Fibroblast of villous mesenchyme (primary cell): ENCODE measurements at places on chromosomes 16 and 17. TPM values are rescaled to one million over a fixed set of nuclear protein-coding genes. Genes with fewer than 3 reads are reported as not detected.

The ARL6IP1 gene
- 161 and 369 TPM in 2 replicates for total RNA-seq

The KCNJ16 gene
- total RNA-seq = not detected in 2 replicates

The PLCD3 gene
- 41.9 and 62.6 TPM in 2 replicates for total RNA-seq

The SLC16A6 gene
- total RNA-seq = 1.6 and 2.2 TPM in 2 replicates

The KRT31 gene
- not detected in 2 replicates for total RNA-seq

The ATAD5 gene
- total RNA-seq = 3.9 and 4.3 TPM in 2 replicates
